Omental fat pad (tissue), 4 donors: ENCODE measurements at places on chromosomes 12 and 14.

- no peak for DNase-seq
Measured at GRCh38 chr12:50205648-50206047, 38.5 kb upstream of the CERS5 start.

GRCh38 chr12:81128930-81129554 lies 51.2 kb downstream of the ACSS3 start:
- no peak for DNase-seq

DNA sequence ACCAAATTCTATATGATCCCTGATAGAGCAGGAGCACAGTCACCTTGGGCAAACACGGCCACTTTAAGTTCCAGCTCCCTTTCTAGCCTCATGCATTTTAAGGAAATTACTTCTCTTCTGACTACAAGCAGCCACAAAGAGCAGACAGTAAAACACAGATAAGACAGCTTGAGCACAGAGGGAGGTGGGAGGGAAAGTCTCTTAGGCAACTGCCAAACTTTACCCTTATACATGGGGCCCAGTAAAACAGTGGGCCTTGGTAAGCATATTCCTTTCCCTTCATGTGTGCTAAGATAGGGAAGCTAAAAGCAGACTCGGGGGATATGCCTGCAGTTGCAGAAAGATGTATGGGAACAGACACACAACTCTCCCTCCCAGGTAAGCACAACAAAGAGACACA lies 235.9 kb downstream of the CPNE8 start:
- DNase-seq, result no peak

DNA sequence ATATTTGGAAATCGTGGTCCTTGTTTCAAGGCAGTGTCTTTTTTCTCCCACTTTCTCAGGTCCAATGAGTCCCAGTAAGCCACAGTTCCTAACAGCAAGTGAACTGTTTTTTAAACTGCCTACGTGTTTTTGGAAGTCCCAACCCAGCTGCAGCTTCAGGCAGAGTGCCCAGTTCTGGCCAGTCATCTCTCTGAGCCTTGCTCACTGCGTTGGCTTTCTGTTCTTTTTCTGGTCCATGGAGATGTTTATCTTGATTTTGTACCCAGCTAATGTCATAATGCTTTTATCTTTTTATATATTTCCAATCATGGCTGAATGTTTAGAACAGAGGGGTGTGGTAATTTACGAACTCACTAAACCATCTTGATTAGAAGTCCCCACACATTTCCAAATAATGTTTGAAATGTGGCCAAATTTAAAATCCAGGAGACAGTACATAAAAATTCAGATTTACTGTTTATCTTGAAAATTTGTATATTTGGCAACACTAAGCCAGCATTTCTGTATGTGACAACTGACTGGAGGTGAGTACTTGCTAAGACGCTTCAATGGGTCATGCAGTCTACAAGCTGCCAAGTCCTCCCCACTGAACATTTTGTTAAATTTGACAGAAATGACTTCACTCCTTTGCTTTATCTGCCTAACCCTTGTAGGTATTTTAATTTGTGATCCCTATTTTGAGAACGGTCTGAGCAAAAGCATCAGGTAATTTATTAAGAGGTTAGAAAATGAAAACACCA lies 46.1 kb upstream of the OTOGL start:
- DNase-seq, result no peak

GRCh38 chr12:28866715-28867503 lies 282.2 kb upstream of the FAR2 start:
- no peak for DNase-seq

DNA sequence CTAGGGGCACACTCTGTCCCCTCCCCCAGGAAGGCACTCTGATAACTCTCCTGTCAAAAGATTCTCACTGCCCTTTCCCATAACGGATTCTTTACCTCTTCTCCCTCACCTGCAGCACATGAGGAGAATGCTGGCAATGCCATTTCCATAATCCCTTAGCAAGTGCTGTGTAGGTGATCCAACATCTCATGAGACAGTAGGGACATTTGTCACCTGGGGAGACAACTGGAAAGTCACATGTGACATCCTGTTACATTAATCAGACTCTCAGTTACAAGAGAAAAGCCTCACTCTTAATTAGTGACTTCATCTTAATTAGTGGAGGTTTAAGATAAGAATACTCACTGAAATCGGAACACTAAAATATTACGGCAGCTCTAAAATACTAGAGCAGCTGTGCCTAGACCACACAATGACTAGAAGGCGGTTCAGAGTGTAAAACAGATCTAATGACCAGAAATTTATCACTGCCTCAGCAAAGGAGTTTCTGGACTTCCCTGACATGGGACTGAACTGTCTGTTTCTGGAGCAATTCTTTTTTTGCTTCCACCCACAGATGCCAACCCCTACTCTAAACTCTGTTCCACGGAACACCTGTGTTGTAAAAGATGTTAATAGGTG lies 75.1 kb downstream of the SPTSSA start:
- DNase-seq, result no peak

DNA sequence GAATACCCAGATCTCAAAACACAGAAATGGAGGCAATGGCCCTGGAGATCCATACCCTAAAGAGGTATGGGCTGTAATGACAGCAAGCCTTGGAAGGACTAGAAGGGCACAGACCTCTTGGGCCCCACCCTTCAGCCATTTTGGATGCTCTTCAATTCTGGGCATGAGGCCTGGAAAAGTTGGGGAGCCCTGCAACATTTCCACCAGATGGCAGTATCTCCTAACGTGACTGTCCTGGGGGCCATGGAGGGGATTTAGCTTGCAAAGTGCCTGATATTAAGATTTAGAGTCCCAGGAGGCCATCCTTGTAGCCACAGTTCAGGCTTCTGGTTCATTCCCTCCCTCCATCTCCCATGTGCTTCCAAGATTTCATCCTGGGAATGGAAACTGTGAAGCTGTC lies 30.2 kb downstream of the KCNA5 start:
- DNase-seq, result no peak

DNA sequence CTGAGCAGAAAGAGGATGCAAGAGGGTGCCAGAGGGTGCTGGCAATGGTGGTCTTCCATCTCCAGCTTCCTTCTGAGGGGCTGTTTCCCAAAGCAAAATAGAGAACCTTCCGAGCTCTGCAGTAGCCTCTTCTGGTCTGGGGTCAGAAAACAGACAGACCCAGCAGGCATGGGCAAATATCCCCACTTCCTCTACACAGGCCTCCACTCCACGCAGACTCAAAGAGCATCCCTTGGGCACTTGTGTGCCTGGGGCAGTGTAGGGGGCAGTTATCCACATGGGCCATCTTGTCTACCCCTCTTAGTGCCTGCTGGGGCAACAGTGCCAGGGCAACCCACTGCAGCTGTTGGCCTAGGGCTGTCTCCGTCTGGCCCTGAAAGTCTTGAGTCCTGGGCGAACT lies 231.9 kb downstream of the TTC8 start:
- no peak for DNase-seq

DNA sequence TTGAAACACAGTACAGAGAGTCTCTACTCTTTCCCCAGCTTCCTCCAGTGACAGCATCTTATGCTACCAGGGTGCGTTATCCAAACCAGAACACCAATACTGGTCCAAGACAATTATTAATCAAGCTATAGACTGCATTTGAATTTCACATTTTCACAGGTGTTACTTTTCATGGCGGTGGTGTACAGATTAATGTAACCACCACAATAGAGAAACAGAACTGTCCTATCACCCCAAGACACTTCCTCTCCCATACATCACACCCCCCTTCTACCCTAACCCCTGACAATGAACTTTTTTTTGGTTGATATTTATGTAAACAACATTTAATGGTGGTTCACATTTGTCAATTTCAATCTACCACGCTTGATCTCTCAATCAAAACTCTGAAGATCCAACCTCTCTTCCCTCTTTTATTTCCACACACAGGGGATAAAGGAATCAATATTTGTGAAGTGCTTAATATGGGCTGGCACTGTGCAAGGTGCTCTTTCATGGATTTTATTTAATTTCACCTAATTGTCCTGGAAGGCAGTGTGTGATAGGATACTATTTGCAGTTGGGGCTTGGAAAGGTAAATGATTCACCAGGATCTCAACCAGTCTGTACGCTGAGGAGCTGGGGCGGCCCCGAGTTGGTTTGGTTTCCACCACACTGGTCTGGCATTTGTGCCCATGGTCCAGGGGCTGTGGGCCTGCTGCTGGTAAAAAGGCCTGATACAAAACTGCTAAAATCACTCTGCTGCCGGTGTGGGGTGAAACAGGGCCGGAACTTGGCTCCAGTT lies 54.6 kb upstream of the DICER1 start:
- no peak for DNase-seq

DNA sequence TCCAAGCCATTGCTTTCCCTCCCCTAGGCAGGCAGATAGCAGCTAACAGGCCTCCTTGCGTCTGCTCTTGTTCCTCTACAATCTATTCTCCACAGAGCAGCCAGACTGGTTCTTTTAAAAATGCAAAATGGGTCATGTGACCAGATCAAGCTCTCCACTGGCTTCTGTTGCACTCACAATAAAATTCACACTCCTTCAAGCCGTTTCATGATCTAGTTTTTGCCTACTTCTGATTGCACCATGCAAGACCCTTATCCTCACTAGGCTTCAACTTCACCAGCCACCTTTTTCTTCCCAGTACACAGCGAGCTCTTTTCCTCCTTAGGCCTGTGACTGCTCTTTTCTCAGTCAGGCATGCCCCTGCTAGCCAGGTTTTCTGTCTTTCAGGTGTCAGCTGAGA lies 6.1 kb upstream of the KRAS start:
- no peak for DNase-seq

GRCh38 chr14:54902521-54903420 lies at the start of gene GCH1:
Gene GCH1, minus strand, starts transcription at chr14:54902826. Its CDS starts 163 bp downstream, at chr14:54902663.
- DNase-seq, result peak; percentile 53

- no peak for DNase-seq
Measured at GRCh38 chr14:20413744-20414082, 412 bp upstream of the TEP1 start.

GRCh38 chr14:74472601-74473000 lies 20.5 kb downstream of the NPC2 start:
- DNase-seq, result no peak

- no peak for DNase-seq
Measured at GRCh38 chr14:87815121-87815520, 177.9 kb downstream of the GALC start.

- DNase-seq, result no peak
Measured at GRCh38 chr12:15540005-15540404, 217.7 kb downstream of the PTPRO start.

- no peak for DNase-seq
Measured at GRCh38 chr12:54039417-54040147, 6.7 kb downstream of the HOXC5 start.

- no peak for DNase-seq
Measured at GRCh38 chr12:96258104-96258961, 64.2 kb downstream of the ELK3 start.

DNA sequence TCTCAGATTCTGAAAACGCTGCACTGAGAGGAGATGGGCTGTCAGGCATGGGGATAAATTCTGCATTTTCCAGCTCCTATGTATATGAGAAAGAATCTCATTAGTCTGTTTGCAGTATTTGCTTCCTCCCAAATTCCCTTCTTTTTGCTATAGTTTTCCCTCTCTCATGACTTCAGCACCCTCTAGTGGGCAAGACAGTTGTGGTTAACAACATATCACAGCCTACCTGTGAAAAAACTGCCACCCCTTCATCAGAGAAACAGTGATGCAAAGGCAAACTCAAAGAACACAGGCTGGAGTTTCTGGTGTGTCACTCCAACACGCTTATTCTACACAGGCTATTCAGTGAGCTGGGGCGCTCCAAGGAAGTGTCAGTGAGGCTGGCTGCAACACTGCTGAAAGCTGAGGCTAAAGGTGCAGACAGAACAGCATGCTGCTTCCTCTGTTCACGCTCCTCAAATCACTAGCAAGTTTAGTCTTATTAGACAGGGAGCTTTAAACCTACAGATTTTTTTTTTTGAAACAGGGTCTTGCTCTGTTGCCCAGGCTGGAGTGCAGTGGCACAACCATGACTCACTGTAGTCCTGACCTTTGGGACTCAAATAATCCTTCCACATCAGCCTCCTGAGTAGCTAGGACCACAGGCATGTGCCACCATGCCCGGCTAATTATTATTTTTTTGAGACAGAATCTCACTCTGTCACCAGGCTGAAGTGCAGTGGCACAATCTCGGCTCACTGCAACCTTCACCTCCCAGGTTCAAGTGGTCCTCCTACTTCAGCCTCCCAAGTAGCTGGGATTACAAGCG lies 19.3 kb downstream of the ZC2HC1C start:
- DNase-seq, result no peak
